ENCODE measurements at places on chromosomes 6 and 20.

DNA sequence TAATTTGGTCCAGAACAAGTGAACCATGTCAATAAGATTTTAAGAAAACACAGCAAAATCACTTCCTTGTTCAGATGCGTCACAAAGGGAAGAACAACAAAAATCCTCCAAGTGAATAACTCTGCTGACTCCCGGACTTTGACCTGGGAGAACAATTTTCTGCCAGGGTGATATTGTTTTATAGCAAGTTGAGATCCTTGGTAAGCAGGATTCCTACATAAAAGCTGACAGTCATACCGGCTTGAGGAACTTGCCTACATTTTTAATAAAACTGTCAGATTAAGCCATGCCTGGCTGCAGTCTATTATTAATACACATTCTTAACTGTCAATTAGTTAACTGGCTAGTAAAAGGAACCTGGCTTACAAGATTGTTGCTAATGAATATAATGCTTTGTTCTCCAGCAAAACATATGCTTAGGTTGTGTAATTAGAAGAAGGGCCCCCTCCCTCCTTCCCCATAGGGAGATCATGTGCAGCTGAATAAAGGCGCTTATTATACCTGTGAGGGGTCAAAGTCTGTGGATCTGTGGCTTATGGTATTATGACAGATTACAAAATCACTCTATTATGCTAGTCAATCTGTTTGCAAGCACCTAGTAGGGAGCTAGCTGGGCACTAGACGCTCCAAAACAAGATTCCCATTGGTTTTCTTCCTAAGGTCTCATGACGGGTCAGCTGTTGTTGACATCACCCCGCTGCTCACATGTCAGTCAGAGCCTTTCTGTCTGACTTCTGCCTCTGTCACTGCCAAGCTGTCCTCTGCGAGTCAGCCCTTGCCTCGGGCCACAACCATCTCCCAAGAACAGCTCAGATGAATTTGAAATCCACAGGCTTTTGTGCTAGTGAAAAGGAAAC is 44.6 kb upstream of the SEC63 start:
- DNase-seq: peak; percentile 37

- peak; percentile 88 for DNase-seq
Observed at GRCh38 chr6:132300323-132300949, 100.8 kb downstream of the MOXD1 start.

DNA sequence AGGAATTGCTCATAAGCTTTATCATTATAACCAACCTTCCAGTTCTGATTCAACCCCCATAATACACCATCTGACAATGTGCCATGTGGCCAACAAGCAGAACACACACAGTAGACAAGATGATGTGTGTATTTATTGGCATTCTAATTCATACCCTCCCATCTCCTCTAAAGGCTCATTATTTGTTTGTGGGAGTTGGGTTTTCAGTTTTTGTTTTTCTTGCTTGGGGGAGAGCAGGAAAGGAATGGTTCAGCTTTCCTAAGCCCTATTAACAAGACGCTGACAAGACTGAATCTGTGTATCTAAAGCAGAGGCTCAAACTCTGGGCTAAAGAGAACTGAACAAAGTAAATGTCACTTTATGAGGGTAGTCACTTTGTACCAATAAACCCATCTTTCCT is 36.8 kb downstream of the EPB41L2 start:
- DNase-seq: no peak

- no peak for DNase-seq
Observed at GRCh38 chr6:20812776-20813175, 278.5 kb downstream of the CDKAL1 start.

All from adipocyte (in vitro differentiated cells).